ENCODE measurements at places on chromosomes 12 and 14.

DNA sequence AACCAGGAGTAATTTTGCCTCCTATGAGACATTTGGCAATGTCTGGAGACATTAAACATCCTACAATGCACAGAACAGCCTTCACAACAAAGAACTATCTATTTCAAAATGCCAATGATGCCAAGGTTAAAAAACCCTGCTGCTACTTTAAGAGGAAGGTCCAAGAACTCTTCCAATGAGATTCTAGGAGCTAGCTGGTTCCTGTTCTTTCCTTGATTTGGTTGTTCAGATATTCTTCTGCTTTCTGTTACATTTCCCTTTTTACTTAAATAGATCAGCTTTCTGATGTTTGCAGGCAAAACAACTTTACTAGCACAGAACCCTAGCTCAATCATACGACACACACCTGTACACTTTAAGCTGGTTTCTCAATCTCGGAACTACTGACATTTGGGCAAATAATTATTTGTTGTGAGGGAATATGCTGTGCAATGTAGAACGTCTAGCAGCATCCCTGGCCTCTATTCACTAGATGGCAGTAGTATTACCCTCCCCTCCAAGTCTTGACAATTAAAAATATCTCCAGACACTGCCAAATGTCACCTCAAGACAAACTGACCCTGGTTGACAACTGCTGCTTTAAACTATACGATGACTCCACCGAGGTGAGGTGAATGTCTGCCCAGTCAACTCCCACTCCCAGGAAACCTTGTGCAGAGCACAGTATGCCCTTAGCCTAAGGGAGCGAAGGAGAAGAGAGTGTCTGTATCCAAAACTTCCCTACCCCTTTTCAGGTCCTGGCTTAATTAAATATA is 4.4 kb downstream of the BLTP3B start:
- H3K4me3 ChIP-seq = no peak overlapping the region
- no peaks in the 10 kb centered on the region for H3K27me3 ChIP-seq
- H3K36me3 ChIP-seq = no peaks in the 10 kb centered on the region
- no peaks in the 10 kb centered on the region for H3K4me1 ChIP-seq
- H3K27ac ChIP-seq = no peak overlapping the region

DNA sequence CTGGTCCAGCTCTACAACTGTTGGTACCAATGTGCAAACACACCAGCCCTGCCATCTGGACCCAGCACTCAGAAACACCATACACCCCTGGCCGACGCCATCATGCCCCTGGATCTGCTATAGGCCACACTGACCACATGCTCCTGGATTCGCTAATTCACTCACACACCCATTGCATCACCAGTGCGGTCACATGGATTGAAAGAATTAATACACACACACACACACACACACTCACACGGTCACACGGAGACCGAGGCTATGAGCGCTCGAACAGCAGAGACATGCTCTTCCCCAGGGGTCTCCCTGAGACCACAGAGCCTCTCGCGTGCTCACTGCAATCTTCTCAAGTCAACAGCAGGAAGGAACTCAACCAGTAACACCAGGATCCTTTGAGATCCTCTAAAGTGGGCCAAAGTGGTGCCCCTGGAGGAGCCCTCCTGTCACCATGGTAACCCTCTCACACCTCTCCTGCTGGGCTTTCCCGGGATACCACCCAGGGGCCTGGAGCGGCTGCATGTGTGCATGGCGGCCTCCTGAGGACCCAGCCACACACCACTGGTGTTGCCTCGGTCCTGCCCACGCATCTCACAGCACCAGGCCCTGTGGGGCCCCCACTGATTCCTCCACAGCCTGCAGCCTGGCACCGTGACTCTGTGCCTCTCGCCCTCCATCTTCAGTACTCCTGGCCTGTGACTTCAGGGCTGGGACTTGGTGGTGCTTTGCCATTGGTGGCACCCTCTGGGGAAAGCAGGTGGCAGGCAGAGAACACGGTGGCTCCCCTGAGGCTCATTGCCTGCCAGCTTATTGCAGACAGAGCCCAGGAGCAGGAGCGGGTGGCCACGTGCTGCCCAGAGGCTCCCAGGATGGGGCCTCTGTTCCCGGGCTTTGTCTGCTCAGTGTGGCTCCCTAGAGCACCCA is 15.1 kb downstream of the LRTM2 start:
- H3K36me3 ChIP-seq = no peaks in the 10 kb centered on the region
- no peak for DNase-seq
- H3K4me1 ChIP-seq = no peaks in the 10 kb centered on the region
- no peak overlapping the region for H3K27ac ChIP-seq
- no peak overlapping the region for H3K4me3 ChIP-seq

GRCh38 chr12:46556105-46556559 is 183.6 kb upstream of the SLC38A2 start:
- H3K4me1 ChIP-seq = peaks cover 43% of the 10 kb centered on the region
- no peaks in the 10 kb centered on the region for H3K27me3 ChIP-seq
- peak overlapping the region; percentile 26 for H3K4me3 ChIP-seq
- H3K36me3 ChIP-seq = no peaks in the 10 kb centered on the region

GRCh38 chr12:90905691-90906370 is 49.1 kb downstream of the CCER1 start:
- no peak overlapping the region for H3K4me3 ChIP-seq
- H3K27me3 ChIP-seq = no peaks in the 10 kb centered on the region
- H3K27ac ChIP-seq = no peak overlapping the region
- no peak for DNase-seq
- no peaks in the 10 kb centered on the region for H3K36me3 ChIP-seq
- no peaks in the 10 kb centered on the region for H3K4me1 ChIP-seq

DNA sequence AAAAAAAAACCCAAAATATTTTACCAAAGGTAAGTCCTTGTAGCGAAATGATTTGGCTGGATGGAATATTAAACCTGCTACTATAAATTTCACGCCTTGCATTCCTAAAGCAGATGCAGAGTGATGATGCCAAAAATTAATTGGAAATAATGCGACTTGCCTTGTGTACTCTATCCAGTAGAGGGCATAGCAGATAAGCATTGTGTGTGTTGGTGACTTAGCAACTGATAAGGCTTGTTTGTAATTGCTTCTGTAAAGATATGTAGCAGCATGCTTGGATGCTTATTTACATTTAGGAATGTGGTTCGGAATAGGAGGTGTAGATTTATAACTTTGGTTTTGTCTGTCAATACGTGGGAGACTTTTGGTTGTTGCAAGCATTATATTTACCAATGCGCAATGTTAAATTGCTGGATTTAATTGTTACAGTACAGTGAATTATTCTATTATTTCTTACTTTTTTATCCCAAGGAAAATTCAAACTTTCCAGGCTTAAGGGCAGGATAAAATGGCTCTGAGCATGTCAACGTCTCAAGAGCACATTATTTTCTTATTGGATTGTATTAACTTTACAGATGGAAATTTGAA is 80.5 kb downstream of the TMEM260 start:
- H3K4me3 ChIP-seq = no peak overlapping the region
- DNase-seq = peak; percentile 28
- no peaks in the 10 kb centered on the region for H3K4me1 ChIP-seq
- H3K27me3 ChIP-seq = no peaks in the 10 kb centered on the region
- no peaks in the 10 kb centered on the region for H3K36me3 ChIP-seq

GRCh38 chr12:43316520-43316919 is 235.5 kb downstream of the ADAMTS20 start:
- H3K36me3 ChIP-seq = no peaks in the 10 kb centered on the region
- no peaks in the 10 kb centered on the region for H3K4me1 ChIP-seq
- no peak overlapping the region for H3K4me3 ChIP-seq
- H3K27me3 ChIP-seq = no peaks in the 10 kb centered on the region
- DNase-seq = no peak

DNA sequence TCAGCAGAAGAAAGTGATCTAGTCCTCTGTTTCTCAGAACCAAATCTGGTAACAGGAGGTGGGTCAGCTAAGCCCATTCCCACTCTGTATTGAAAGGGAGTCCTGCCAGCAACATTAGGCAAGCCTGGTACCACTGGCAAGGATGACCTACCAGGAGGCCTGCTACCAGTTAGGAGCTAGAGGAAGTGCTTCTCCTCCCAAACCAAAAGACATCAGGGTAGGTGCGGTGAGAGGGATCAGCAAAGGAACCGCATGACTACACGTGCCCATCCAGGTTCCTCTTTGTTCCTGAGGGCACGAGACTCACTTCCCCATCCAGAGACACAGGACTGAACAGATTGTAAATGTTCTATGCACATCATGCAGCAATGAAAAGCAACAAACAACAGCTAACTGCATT is 2.8 kb downstream of the KLRC4 start:
- no peak for DNase-seq
- no peaks in the 10 kb centered on the region for H3K36me3 ChIP-seq
- H3K27ac ChIP-seq = no peak overlapping the region
- H3K4me1 ChIP-seq = no peaks in the 10 kb centered on the region

GRCh38 chr14:89134640-89135039 is 282.4 kb downstream of the FOXN3 start:
- no peak overlapping the region for H3K27ac ChIP-seq
- H3K36me3 ChIP-seq = no peaks in the 10 kb centered on the region
- DNase-seq = no peak
- H3K4me3 ChIP-seq = no peak overlapping the region
- H3K27me3 ChIP-seq = no peaks in the 10 kb centered on the region
- no peaks in the 10 kb centered on the region for H3K4me1 ChIP-seq

- no peaks in the 10 kb centered on the region for H3K4me1 ChIP-seq
- H3K36me3 ChIP-seq = no peaks in the 10 kb centered on the region
- H3K4me3 ChIP-seq = no peak overlapping the region
- no peak overlapping the region for H3K27ac ChIP-seq
- no peak for DNase-seq
- no peaks in the 10 kb centered on the region for H3K27me3 ChIP-seq
These were observed 256.8 kb downstream of the PCNX1 start for GRCh38 chr14:71163842-71164629.

- DNase-seq = no peak
- no peak overlapping the region for H3K27ac ChIP-seq
- H3K27me3 ChIP-seq = no peaks in the 10 kb centered on the region
- H3K4me1 ChIP-seq = peaks cover 19% of the 10 kb centered on the region
- H3K36me3 ChIP-seq = no peaks in the 10 kb centered on the region
These were observed 177.9 kb downstream of the MYRFL start for GRCh38 chr12:70002912-70003255.

DNA sequence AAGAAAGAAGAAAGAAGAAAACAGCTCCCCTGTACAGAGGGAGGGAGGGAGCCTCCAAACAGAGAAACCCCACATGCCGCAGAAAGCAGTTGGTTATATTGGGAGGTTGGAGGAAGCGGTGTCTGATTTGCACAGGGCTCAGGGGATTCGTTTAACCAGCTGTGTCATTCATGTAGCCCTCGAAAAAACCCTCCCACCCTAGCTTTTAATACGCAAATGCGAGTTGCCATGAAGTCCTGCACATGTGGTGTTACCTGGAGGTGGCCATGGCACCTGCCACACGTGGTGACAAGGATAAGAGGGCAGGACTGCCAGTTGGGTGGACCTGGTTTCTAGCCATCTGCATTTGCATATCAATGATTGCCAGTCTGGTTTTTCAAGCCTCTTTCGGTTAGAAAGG is 40.9 kb downstream of the TMEM30B start:
- no peak for DNase-seq
- H3K36me3 ChIP-seq = no peaks in the 10 kb centered on the region
- no peak overlapping the region for H3K27ac ChIP-seq
- no peak overlapping the region for H3K4me3 ChIP-seq
- no peaks in the 10 kb centered on the region for H3K27me3 ChIP-seq

DNA sequence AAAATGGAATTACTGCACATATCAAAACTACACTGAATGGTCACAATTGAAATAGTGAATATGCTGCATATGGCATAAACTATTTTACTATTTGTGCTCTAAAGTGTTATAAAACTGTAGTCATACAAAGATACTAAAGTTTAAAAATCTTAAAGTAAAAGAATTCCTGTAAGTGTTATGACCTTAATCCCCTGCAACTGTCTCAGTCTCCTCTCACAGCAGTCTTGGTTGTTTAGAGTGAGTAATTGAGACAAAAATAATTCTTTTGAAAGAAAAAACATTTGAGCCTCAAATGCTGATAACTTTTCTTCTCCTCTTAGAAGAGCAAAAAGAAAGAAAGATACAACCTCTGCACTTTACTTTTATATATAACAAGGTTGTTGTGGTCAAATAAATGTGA is 99.9 kb downstream of the SYT1 start:
- H3K27me3 ChIP-seq = no peaks in the 10 kb centered on the region
- H3K4me3 ChIP-seq = no peak overlapping the region
- H3K27ac ChIP-seq = no peak overlapping the region
- H3K36me3 ChIP-seq = no peaks in the 10 kb centered on the region
